Esophagus squamous epithelium (tissue), 5 donors: ENCODE measurements at places on chromosomes 6 and 20.

- no peak overlapping the region for H3K4me3 ChIP-seq
- no peak for DNase-seq
- H3K27ac ChIP-seq = no peak overlapping the region
Observed at GRCh38 chr20:49247792-49248191, 28.6 kb downstream of the DDX27 start.

DNA sequence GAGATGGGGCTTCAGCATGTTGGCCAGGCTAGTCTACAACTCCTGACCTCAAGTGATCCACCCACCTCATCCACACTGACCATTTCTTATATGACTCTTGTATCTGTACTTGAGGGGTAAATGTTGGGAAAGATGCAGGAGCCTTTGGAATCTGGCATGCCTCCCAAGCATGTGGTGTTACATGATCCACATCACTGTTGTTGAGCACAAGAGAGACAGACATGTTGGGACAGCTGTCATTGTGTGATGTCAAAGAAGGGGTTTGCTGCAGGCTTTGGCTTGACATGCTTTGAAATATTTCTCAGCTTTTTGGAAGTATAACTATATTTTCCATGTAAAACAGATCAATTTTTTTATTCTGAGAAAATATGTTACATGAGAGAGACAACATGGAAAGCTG lies 139.9 kb downstream of the MOXD1 start:
- DNase-seq = no peak
- H3K4me3 ChIP-seq = no peak overlapping the region
- H3K27ac ChIP-seq = no peak overlapping the region
- no peaks in the 10 kb centered on the region for H3K27me3 ChIP-seq

DNA sequence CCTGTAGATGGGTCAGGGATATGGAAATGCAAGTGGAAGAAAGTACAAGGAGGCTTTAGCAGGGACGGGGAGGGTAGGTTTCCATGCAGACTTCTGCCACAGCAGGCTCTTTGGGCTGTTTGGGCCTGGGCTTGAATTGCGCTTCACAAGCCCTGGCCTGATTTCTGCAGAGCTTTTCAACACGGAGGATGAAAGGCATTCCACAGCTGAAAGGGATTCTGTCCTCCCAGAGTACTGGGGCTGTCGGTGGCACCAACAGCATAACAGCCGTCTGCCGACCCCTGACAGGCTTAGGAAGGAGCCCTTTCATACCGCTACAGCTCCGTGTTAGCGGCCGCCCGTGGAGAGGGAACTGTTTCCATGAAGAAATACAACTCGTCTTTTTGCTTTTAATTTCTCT lies 22.9 kb upstream of the TBC1D7 start:
- no peaks in the 10 kb centered on the region for H3K36me3 ChIP-seq
- H3K4me1 ChIP-seq = peaks cover 40% of the 10 kb centered on the region
- H3K4me3 ChIP-seq = no peak overlapping the region

GRCh38 chr6:130625825-130626527 lies 201.2 kb upstream of the SMLR1 start:
- H3K4me1 ChIP-seq = no peaks in the 10 kb centered on the region
- H3K4me3 ChIP-seq = no peak overlapping the region
- H3K27ac ChIP-seq = no peak overlapping the region
- DNase-seq = no peak

GRCh38 chr20:20206788-20207187 lies 154.5 kb downstream of the CFAP61 start:
- no peaks in the 10 kb centered on the region for H3K27me3 ChIP-seq
- H3K4me1 ChIP-seq = no peaks in the 10 kb centered on the region
- H3K4me3 ChIP-seq = no peak overlapping the region
- no peak for DNase-seq
- no peak overlapping the region for H3K27ac ChIP-seq

GRCh38 chr6:165404697-165405096 lies 95.3 kb upstream of the C6orf118 start:
- H3K4me3 ChIP-seq = no peak overlapping the region
- no peak for DNase-seq
- no peaks in the 10 kb centered on the region for H3K27me3 ChIP-seq
- H3K27ac ChIP-seq = no peak overlapping the region
- H3K36me3 ChIP-seq = no peaks in the 10 kb centered on the region

- no peak overlapping the region for H3K4me3 ChIP-seq
- H3K4me1 ChIP-seq = no peaks in the 10 kb centered on the region
- H3K27me3 ChIP-seq = no peaks in the 10 kb centered on the region
Observed at GRCh38 chr6:33993653-33994471, 152.0 kb downstream of the GRM4 start.

DNA sequence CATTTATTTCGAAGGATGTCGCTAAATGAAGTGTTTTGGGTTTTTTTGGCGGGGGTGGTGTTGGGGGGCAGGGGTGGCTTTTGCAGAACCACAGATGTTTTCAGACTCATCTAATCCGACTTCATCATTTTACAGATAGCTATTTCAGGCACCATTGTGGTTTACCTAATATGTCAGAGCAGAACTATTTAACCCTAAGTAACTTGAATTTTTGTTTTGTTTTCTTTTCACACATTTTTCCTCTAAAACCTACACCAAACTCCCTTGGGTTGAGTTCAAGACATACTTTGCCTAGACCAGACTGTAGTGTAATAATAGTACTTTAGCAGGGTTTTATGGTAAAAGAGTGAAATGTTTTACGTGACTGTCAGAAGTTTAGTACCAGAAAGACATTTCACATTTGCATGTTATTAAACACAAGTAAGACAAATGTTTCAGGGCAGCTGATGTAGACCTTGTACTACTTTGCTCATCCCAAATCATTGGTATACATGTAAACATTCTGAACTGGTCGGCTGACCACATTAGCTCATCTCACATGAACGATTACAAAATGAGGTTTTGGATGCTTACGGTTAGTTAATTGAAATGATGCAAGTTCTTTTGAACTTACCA lies 37.7 kb downstream of the MAP3K4 start:
- H3K27me3 ChIP-seq = no peaks in the 10 kb centered on the region
- H3K4me1 ChIP-seq = no peaks in the 10 kb centered on the region
- DNase-seq = no peak
- H3K27ac ChIP-seq = peak overlapping the region; percentile 42

- no peak for DNase-seq
- H3K36me3 ChIP-seq = no peaks in the 10 kb centered on the region
- no peak overlapping the region for H3K4me3 ChIP-seq
- H3K27me3 ChIP-seq = no peaks in the 10 kb centered on the region
- peak overlapping the region; percentile 26 for H3K27ac ChIP-seq
Observed at GRCh38 chr6:45436544-45437438, 59.1 kb upstream of the SUPT3H start.

- H3K4me3 ChIP-seq = no peak overlapping the region
- H3K36me3 ChIP-seq = peaks cover 7% of the 10 kb centered on the region
- no peak for DNase-seq
Observed at GRCh38 chr20:1943275-1944002, 48.2 kb downstream of the SIRPA start.

- no peak overlapping the region for H3K4me3 ChIP-seq
- no peak overlapping the region for H3K27ac ChIP-seq
- no peaks in the 10 kb centered on the region for H3K36me3 ChIP-seq
- no peak for DNase-seq
- H3K27me3 ChIP-seq = peaks cover 98% of the 10 kb centered on the region
- H3K4me1 ChIP-seq = peaks cover 13% of the 10 kb centered on the region
Observed at GRCh38 chr20:46014517-46015396, 6.0 kb downstream of the MMP9 start.

DNA sequence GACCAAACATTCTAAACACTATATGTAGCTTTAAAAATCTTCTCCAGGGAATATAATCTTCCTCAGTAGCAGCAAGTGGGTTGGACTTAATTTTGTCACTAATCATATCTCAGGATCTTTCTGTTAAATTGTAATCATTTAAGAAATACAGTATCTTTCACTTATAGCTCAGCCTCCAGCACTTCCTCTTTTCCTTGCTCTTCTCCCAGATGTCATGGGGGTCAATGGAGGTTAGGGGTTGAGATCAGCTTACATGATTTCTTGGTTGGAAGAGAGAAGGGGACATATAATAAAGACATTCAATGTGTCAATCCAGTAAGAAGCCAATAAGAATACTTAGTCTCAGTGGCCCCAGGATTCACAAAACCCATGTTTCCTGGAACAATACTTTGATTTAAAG lies 15.7 kb upstream of the REPS1 start:
- H3K27ac ChIP-seq = no peak overlapping the region
- H3K27me3 ChIP-seq = no peaks in the 10 kb centered on the region
- H3K4me3 ChIP-seq = no peak overlapping the region
- no peaks in the 10 kb centered on the region for H3K4me1 ChIP-seq

GRCh38 chr6:44627091-44627882 lies 239.8 kb downstream of the CDC5L start:
- no peak overlapping the region for H3K27ac ChIP-seq
- no peak for DNase-seq
- H3K4me1 ChIP-seq = no peaks in the 10 kb centered on the region
- H3K27me3 ChIP-seq = no peaks in the 10 kb centered on the region
- H3K36me3 ChIP-seq = no peaks in the 10 kb centered on the region

- no peak for DNase-seq
- H3K4me3 ChIP-seq = no peak overlapping the region
- H3K4me1 ChIP-seq = peaks cover 32% of the 10 kb centered on the region
- H3K27ac ChIP-seq = peak overlapping the region; percentile 95
- H3K36me3 ChIP-seq = no peaks in the 10 kb centered on the region
Observed at GRCh38 chr20:49710971-49711666, 2.6 kb downstream of the B4GALT5 start.

DNA sequence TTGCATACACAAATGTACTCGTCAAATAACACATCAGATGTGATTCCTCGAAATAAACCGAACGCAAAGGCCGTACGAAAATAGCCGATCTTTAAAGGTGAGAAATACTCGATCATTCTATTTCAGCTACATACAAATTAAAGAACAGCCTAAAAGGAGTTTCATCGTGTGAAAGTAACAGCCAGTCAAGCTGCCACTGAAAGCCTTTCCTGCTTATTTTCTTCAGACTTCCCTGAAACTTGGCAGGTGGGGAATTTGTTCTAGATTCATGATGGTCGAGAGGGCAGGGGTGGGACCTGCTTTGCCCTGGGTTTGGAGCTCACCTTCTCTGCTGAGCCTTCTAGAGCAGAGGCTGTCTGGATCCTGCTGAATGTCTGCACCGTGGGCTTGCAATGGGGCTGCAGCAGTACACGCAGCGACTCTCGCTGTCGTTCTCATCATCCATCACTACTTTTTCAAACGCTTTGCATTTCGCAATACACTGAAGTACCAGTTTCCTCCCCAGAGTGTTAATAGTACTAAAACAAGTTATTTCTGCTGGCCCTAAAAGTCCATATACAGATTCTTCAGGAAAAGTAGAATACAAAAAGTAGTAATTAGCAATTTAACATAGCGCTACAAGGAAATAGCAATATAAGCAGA lies 16.2 kb downstream of the FOXC1 start:
- peaks cover 21% of the 10 kb centered on the region for H3K4me1 ChIP-seq
- no peaks in the 10 kb centered on the region for H3K27me3 ChIP-seq
- H3K27ac ChIP-seq = no peak overlapping the region
- no peaks in the 10 kb centered on the region for H3K36me3 ChIP-seq
- H3K4me3 ChIP-seq = peak overlapping the region; percentile 76

DNA sequence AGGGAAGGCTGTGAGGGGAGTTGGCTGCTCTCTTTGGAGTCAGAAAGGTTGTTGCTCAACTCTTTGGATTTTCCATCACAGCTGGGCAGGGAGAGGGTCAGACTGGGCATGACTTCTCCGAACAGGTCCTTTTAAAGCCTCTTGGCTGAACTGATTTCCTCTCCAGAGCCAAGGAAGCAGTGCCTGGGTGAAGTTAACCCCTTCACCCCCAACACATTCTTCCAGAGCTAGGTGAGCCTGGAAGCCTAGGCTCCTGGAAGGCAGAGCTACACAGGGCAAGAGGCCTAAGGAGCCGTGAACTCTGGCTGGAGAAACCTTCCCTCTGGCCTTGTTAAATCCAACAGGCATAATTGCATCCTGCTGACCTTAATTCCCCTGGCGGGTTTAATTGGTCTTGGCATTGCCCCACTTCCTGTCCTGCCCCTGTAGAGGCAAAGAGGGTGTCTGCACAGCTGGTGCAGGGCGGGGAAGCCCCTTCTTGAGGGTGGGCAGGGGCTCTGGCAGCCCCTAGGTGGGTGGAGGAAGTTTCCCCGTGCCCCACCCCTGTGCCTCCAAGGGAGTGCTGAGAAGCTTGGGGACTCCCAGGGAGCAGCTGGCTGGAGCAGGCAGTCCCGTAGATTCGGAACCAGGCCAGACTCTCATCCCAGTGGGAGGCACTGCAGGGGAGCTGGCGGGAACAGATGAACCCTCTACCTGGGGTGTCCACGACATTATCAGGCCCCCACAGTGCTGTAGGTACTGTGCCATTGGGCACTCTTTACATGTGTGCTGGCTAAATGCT lies 3.6 kb upstream of the MYLK2 start:
- H3K4me1 ChIP-seq = peaks cover 15% of the 10 kb centered on the region
- H3K36me3 ChIP-seq = no peaks in the 10 kb centered on the region
- no peak overlapping the region for H3K27ac ChIP-seq

DNA sequence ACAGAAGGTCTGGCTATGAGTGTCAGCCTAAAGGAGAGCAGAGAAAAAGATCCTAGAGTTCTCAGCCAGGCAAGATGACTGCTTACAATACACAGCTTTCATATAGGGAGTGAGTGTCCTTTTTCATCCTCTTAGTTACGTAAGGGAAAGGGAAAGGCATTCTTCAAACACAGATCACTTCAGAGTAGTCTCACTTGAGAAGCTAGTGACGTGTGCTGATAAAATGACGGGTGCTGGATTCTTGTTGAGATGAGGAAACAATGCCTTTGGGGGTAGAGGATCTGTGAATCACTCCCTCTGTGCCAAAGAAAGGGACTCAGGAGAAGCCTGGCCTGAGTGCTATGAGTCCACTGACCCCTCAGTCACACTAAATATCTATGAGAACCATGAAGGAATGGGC lies 117.3 kb downstream of the QRSL1 start:
- H3K36me3 ChIP-seq = no peaks in the 10 kb centered on the region
- no peaks in the 10 kb centered on the region for H3K4me1 ChIP-seq
- H3K4me3 ChIP-seq = no peak overlapping the region
- no peaks in the 10 kb centered on the region for H3K27me3 ChIP-seq
- peak overlapping the region; percentile 7 for H3K27ac ChIP-seq

DNA sequence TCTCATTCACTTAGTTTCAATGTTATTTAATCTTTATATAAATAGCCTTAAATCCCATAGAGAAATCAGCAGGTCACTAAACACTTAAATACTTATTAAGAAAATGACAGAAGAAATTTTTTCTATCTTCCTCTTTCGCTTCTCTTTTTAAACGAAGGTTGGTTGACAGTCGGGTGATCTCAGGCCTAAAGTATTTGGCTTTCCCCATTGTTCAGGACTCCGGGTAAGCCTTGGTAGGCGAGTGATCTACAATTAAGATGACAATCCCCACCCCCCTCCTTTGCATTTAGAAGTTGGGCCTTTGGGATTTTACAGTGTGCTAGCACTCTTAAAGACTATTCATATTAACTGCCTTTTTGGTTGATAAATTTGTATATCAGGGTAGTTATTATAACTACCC lies 19.7 kb upstream of the UTRN start:
- no peak overlapping the region for H3K27ac ChIP-seq
- H3K36me3 ChIP-seq = no peaks in the 10 kb centered on the region

- no peaks in the 10 kb centered on the region for H3K27me3 ChIP-seq
- H3K4me3 ChIP-seq = no peak overlapping the region
- H3K4me1 ChIP-seq = peaks cover 22% of the 10 kb centered on the region
- no peaks in the 10 kb centered on the region for H3K36me3 ChIP-seq
- no peak for DNase-seq
- peak overlapping the region; percentile 74 for H3K27ac ChIP-seq
Observed at GRCh38 chr6:52352239-52353018, 9.5 kb upstream of the PAQR8 start.
